NT2/D1 (cell line): ENCODE measurements at places on chromosomes 2 and 18.

DNA sequence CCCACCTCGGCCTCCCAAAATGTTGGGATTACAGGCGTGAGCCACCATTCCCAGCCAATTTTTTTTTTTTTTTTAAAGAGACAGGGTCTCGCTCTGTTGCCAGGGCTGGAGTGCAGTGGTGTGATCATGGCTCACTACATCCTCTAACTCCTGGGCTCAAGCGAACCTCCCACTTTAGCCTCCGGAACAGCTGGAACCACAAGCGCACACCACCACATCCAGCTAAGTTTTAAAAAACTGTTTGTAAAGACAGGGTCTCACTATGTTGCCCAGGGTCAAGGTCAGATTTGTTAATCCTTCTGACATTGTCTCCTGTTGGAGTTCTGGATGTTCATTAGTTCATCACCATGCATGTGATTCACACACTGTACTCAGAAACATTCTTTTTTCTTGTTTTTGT lies 149.9 kb downstream of the TGIF1 start:
- DNase-seq, result no peak

DNA sequence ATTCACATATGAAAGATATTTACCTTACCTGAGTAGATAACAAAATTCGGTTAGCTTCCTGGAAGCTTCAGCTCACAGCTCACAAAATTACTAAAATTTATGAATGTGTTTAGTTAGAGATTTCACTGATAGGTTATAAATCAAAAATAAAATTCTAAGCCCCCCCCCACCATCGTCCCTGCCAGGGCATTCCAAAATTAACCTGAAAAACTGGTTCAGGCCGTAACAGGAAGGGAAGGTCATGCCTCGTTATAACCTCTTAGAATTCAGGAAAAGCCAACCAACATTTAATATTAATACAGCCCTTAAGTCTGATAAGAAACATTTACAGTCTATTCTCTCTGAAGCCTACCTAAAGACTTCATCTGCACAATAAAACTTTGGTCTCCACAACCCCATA lies 48.9 kb downstream of the COX7A2L start:
- no peak for DNase-seq

DNA sequence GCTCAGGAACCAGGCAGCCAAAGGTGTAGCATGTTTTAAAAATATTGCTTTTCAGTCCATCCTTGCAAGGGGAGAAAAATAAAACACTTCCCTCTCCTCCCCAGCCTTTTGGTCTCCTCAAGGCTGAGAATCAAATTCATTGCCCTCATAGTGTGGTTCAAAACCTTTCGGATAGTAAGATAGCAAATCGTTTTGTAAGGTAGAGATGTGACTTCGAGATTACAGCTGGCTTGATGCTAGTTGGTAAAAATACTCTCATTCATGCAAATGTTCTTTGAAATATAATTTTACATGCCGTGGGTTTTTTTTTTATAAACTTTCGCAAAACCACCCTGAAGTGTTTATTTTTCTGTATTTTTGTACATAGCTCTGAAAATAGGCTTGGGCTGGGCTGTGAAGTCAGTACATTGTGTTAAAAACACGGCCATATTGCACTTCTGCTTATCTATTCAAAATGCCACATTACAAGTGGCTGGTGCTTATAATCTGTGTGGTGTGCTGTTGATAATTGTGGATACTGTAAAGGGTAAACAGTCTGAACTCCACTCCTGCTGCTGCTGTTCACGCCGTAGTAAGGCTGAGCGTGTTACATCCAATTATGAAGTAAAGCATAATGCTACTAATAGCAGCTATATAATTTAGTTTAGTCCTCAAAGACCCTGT lies 172.0 kb upstream of the SIX3 start:
- DNase-seq, result no peak

DNA sequence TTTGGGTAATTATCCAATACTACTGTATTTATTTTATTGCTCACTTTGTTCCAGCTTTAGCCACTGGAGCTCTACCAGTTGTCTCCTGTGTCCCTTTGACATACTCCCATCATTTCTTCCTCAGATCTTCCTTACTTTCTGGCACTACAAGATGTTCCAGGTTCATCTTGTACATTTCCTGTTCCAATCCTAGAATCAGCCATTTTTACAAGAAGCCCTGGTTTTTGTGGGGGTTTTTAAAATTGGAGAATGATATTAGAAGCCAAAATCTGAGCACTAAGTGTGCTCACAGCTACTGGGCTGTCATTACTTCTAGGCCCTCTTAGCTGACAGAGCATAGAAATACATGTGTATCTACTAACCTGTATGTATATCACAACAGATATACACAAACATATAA lies 164.3 kb downstream of the ZFP36L2 start:
- DNase-seq, result no peak

DNA sequence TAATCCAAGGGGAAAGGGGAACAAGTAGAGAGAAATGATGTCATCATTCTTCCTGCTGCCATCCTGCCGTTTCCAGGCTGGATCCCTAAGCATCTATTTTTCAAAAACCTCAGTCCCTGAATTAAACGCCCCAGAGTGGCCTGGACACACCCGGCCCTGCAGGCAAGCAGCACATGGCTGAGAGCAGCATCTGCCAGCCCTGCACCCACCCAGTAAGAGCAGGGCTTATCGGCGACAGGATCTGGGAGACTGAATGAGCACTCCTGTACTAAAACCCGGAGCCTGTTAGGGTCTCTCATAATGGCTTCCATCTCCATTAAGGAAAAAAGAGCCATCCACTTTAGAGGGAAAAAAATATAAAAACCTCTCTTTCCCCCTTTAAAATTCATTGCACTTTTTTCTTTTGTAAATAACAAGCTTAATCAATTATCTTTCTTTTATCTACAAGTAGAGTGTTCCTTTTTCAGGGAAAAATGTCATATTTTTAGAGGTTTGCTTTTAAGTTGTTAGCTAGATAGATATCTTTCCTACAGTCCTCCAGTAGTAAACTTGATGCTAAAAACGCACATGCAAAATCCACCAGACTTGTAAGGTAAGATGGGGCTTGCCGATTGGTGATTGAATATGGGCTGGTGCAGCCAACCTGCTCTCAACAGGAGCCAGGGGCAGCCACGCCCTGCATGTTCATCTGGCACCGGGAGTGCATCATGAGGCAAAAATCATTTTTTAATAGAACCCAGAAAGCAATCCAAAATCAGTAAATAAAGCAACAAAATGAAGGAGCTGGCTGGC lies 457.8 kb downstream of the EIPR1 start:
- DNase-seq, result no peak

GRCh38 chr18:7987284-7987976 lies 420.3 kb downstream of the PTPRM start:
- DNase-seq, result no peak

- DNase-seq, result no peak
These were observed 332.3 kb downstream of the CLIP4 start for GRCh38 chr2:29447513-29447912.

DNA sequence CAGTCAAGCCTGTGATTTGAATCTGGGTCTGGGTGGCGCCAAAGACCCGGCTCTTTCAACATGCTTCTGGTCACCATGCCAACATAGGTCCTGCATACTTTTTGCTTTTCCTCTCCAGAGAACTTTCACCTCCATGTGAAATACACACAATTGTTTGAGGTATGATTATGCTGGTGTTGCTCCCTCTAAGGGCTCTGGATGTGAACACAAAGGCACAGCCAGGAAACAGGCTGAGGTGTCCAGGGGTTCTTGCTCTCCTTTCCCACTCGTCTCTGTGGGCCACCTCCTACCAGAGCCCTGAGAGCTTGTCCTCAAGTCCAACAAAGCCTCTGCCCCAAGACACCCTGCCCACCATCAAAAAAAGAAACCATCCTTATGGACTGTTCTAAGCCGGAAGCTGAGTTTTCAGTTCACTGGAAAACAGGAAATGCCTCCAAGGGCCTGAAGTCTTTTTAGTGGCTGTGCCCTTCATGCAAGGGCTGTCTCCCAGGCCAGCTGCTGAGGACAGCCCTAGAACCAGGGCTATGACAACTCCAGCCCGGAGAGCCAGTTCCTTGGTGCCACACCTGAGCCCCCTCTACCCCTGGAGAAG lies 100.2 kb upstream of the EPAS1 start:
- DNase-seq, result no peak

DNA sequence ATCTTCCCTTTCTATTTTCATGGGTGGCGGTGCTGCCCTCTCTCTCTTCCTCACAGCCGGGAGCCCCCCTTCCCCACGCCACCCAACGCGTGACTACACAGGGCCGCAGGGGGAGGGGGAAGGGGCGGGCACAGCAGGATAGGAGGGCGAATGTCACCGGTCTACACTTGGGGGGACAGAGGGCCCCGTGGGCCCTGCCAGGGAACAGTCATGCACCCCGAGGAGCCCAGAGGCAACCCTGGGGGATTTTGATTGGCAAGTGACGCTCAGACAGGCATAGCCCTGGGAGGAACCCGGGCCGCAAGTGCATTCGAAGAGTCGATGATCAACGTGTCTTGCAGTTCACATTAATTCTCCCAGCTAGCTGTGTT lies 91.1 kb upstream of the ANKRD30BL start:
- DNase-seq, result no peak

- peak; percentile 30 for DNase-seq
These were observed 1184.0 kb upstream of the GYPC start for GRCh38 chr2:125471963-125472362.
